ENCODE measurements at places on chromosomes 1 and 21. TPM values are rescaled to one million over a fixed set of nuclear protein-coding genes. Genes with fewer than 3 reads are reported as not detected.

Gene MROH9
- total RNA-seq, result not detected

Gene OSCP1
- total RNA-seq, result 4.1 TPM

Gene VASH2
- total RNA-seq, result 5.7 TPM

Gene CHIA
- not detected for total RNA-seq

Gene CFAP45
- 0.59 TPM for total RNA-seq

Gene KRTAP11-1
- not detected for total RNA-seq

GRCh38 chr1:31954607-31955283 lies 16.6 kb upstream of the PTP4A2 start:
- DNase-seq, result peak; percentile 66

DNA sequence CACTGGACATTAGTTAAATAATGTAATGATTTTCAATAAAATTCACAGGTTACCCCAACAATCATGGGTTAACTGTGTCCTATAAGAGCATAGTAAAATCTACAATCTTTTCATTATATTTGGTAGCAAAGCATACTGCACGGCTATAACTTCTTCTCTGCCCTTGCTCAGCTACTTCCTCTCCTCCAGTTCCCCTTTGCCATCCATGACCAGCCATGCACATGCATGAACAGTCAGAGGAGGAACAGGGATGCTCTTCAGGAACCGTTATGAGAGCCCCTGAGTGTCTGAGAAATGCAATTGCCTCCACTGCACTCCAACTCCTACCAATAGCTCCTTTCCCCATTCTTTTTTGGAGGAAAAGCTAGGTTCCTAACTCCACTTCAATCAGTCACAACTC lies 646.7 kb downstream of the LTN1 start:
- no peak for DNase-seq

DNA sequence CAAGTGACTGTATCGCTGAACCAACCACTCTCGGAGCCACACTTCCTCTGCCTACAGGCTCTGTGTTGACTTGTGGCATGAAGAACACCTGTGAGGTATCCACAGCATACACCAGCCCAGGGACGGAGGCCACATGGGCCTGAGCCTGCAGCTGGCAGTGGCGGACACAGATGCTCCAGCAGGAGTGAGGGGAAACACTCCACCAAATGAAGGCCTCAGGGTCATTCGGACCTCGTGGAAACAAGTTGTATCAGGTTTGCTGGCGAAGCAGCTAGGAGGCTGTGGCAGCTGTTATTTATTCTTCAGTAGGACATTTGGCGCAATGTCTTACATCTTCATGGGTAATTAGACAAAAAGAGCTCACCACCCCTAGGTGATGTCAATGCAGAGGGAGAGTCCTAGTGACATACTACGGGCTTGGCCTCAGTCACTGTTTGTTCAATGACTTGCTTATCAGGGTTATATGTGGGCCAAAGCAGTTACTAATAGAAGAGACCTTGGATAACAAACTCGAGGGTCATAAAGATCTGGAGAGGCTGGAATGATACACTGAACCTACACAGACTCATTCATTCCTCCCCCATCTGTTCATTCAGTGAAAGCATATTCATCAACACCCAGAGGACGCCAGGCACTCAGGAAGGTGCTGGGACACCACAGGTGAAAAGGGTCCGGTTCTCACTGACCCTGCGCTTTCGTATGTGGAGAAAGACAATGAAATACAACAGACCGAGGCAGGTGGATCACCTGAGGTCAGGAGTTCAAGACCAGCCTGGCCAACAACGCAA lies 11.6 kb upstream of the ETS2 start:
- no peak for DNase-seq

- no peak for DNase-seq
These were observed 3.4 kb downstream of the LHX9 start for GRCh38 chr1:197920414-197921117.

DNA sequence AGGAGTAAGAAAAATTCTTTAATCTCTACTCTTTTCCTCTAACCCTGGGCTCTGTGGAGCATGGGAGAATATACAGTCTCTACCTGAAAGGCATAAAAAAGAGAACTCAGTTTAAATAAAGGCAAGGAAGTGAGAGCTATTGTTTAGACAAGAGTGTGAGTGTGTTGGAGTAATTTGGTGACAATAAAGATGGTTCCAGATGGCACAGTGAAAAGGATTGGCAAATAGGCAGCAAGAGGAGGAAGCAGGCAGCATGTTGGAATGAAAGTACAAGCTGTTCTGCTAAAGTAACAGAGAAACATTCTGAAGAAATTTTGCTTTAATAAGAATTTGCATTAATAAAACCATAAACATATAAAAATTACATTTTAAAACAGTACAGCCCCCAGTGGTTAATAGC lies 163.4 kb downstream of the DNM3 start:
- no peak for DNase-seq

DNA sequence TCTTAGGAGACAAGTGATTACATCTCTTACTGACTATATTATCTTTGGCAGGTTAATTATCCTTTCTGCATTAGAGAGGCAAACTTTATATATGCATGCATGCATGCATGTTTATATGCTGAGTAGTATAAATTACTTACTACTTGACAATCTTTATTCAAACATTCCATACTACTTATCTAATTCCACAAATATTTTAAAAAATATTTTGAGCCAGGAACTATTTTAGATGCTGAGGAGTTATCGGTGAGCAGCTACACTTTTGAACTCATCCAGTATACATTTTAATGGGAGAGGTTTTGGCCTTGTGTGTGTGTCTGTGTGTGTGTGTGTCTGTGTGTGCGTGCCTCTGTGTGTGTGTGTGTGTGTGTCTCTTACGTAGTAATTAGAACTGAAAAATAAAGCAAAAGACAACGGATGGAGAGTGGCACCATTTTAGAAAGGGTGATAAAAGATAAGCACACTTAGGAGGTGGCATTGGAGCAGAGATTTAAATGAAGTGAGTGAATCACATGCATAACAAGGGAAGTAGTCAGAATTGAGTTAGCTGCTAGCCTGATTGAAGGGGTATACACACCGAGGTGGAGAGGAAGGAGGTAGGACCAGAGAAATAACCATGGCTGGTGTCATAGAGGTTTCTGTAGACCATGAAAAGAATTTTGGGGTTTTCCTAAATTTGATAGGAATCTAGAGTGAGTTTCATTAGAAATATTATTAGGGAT lies 1488.4 kb downstream of the MRPL39 start:
- DNase-seq, result no peak

DNA sequence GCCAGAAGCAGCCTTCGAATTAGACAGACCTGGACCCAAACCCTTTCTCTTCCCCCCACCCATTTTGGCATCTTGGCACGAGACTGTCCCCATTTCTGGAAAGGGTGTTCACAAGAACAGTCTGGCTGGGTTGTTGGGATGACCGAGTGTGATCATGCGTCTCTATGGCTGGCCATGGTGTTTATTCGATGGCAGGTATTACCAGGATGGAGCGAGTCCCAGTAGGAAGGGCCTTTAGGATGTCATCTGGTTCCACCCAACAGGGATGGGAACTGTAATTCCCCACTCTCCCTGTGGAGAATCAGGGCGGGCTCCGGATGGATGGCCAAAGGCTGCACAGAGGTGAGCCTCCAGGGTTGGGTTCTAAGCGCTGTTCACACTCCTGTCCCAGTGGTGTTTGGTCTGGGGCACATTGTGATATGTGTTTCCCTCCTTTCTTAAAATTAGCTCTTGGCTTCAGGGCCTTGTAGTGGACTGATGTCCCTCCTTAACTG lies 33.4 kb upstream of the ATP5PO start:
- DNase-seq, result no peak

DNA sequence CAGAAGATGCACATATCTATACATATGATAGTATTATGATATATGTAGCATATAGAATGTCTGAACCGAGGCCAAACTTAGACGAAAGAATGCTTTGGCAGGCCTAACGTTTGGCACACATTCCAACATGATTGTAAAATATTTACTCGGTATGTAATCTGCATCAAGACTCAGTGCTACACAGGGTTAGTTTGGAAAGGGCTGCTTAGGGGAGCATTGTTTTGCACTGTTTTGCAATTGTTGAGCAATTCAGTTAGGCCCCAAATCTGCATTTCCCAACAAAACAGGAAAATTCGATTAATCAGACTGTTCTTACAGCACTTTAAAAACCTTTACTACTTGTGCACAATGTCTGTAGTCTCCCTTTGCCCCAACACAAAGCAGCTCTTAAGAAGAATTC lies 216.0 kb upstream of the NEGR1 start:
- no peak for DNase-seq

DNA sequence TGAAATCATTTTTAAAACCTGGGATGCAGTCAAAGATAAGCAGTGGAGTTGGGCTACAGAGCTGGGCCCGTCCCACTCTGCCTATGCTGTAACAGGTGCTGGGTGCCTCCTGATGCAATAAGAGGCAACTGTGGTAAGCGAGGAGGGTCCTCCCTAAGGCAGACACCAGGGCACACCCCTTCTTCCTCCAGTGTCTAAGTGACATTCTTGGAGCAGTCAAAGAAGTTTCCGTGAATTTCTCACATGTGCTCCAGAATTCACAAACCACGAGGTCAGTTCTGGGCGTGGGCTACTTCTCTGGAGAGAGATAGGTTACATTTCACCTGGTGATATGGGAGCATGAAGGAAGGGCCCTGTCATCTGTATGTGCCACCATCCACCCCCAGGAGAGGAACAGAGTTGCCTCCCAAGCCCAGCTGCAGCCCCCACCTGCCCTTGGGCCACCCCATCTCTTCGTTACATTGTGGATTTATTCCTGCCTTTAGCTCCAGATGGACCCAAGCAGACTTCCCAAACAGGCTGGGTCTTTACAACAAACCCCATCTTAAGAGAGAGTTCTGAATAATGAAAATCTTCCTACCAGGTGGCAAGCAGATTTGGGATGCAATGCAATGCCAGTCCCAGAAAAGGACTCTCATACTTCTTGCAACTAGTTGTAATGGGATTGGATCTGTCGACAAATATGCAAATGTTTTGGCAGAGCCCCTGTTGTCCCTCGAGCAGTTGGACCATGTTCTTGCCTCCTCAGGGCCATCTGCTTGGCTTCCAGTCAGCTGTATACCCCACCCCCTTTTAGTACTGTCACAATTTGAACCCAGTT lies 82.5 kb upstream of the CNTN2 start:
- DNase-seq, result no peak

DNA sequence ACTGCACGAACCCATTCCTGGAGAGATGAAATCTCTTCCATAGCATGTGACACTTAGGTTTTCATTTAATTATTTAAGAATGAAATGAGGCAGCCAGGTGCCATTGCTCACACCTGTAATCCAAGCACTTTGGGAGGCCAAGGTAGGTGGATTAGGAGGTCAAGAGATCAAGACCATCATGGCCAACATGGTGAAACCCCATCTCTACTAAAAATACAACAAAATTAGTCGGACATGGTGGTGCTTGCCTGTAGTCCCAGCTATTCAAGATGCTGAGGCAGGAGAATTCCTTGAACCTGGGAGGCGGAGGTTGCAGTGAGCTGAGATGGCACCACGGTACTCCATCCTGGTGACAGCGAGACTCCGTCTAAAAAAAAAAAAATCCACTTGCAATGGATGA lies 17.8 kb downstream of the L1TD1 start:
- no peak for DNase-seq

- DNase-seq, result no peak
These were observed 283.2 kb downstream of the SETD4 start for GRCh38 chr21:35777081-35777480.

DNA sequence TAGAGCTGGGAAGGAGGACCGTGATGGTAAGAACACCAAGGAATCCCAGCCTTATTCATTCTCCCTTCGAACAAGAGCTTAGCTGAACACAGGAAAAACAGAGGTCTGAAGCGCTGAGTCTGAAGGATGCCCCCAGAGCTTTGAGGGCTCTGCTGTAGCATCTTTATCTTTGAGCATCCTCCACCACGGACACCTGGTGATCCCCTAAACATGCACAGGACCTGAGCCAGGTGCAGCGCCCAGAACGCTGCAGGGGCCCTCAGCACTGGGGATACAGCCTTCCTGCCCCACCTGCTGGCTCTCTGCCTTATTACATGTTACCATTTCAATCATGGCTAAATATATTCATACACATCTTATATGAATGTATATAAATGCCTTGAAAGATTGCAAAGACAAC lies 7.7 kb upstream of the GPATCH4 start:
- DNase-seq, result no peak

DNA sequence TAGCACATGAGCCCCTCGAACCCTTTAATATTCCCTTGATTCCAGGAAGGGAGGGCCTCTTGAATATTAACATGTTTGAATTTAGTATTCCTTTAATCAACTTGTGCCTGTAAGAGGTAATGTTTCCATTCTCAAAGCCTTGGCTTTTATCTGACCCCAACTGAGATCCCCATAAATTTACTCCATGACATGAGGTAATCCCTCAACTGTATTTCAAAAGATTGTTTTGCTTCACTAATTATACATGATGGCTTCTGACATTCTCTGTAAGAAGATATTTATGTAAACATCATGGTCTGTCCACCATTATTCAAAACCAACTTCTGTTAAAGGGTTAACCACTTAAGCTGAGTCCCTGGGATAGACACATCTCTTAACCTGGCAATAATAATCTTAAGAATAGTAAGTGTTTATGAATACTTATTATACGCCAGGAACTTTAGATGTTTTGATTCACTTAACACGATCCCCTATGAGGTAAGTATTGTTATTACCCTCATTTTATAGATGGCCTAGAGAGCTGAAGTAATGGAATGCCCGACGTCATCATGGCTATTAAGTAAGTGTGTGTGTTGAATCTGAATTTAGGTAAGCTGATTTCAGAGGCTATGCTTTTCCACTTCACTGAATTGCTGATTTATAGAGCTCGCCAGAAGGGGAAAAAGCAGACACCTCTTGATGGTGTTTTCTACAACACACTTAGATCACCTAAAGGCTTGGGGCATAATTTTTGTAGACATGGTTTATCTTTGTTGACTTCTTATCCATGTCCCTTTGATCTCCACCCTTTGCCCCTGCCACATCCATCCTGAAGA lies 11.1 kb downstream of the KRTAP19-1 start:
- DNase-seq, result no peak

- no peak for DNase-seq
These were observed 1.8 kb upstream of the CTPS1 start for GRCh38 chr1:40977716-40978115.

- DNase-seq, result peak; percentile 75
These were observed 6.1 kb downstream of the LDLRAP1 start for GRCh38 chr1:25549273-25550154.

GRCh38 chr1:223844787-223845036 lies 1.0 kb downstream of the TP53BP2 start:
- DNase-seq, result no peak

DNA sequence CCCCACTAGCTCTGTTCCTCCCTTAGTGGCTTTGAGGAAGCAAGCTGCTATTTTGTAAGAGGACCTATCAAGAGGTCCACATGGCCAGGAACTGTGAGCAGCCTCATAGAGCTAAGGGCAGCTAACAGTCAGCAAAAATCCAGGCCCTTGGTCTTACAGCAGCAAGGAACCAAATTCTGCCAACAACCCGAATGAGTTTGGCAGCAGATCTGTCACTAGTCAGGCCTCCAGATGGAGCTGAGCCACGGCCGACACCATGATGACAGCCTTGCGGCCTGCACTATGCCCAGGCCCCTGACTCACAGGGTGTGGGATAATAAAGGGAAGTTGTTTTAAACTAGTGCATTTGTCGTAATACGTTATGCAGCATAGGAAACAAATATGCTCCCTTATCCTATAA lies 28.0 kb upstream of the H3-3A start:
- no peak for DNase-seq

GRCh38 chr1:69221524-69221923 lies 346.2 kb upstream of the LRRC7 start:
- no peak for DNase-seq

- DNase-seq, result peak; percentile 13
These were observed 181.4 kb upstream of the KIAA0040 start for GRCh38 chr1:175373786-175374623.

Measured in HCT116 (cell line).